ENCODE measurements at places on chromosomes 6 and 20. TPM values are rescaled to one million over a fixed set of nuclear protein-coding genes. Genes with fewer than 3 reads are reported as not detected.

DNA sequence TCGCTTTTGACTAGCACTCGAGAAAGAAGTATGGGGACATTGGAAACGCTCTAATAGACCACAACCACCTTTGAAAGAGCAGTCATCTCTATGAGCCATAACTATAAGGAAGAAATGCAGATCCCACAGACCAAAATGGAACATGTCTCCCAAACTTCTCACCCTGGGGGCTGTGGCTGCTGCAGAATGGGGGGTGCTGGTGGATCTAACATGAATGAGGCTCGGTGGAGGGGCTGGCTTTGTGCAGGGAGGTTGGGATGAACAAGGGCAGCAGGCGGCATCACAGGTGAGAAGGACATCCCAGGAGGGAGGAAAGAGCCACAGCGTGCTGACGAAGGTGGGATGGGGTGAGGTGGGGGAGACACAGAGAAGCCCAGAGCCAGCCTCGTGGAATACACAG lies 10.5 kb upstream of the CCR6 start:
- no peak overlapping the region for H3K27ac ChIP-seq
- H3K27me3 ChIP-seq, result no peaks in the 10 kb centered on the region
- no peak overlapping the region for H3K4me3 ChIP-seq
- DNase-seq, result no peak
- no peaks in the 10 kb centered on the region for H3K36me3 ChIP-seq

DNA sequence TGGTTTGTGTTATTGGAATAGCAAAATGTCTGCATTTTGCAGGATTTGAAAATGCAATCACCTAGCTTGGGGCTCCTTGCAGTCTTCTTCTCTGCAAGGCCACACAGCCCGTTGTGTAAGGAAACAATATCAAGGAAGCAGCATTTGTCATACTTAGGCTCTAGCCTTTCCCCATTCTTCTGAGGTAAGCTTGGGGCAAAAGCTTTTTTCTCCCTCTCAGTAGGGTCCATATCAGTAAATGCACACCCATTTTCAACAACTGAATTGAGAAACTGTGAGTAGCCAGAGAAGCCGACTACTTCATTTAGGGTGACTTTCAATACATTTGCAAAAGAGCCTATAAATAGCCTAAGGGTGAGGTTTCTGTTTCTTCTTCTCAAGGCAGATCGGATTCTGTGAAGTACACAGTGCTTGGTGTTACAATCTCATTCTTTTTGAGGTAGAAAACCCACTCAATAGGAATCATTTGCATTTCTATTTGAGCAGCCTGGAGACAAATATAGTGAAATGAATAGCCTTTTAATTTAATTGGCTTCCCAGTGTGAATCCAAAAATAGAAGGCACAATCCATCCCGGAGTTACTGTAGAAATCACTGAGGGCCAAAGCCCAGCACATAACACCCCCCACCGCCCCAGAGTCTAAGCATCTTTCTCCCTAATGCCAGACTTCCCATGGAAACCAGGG lies 61.8 kb downstream of the BTBD3 start:
- peaks cover 3% of the 10 kb centered on the region for H3K4me1 ChIP-seq
- no peak for DNase-seq

Gene MOCS3
- total RNA-seq, result 6.3 TPM

Gene LPA
- total RNA-seq, result 0.19 TPM

GRCh38 chr6:134171517-134171916 lies 119.1 kb upstream of the SLC2A12 start:
- no peak for DNase-seq
- peaks cover 6% of the 10 kb centered on the region for H3K27me3 ChIP-seq
- H3K36me3 ChIP-seq, result peaks cover 33% of the 10 kb centered on the region
- H3K4me3 ChIP-seq, result no peak overlapping the region
- no peak overlapping the region for H3K27ac ChIP-seq
- peaks cover 4% of the 10 kb centered on the region for H3K4me1 ChIP-seq

Gene SLC25A27
- 9.5 TPM for total RNA-seq

DNA sequence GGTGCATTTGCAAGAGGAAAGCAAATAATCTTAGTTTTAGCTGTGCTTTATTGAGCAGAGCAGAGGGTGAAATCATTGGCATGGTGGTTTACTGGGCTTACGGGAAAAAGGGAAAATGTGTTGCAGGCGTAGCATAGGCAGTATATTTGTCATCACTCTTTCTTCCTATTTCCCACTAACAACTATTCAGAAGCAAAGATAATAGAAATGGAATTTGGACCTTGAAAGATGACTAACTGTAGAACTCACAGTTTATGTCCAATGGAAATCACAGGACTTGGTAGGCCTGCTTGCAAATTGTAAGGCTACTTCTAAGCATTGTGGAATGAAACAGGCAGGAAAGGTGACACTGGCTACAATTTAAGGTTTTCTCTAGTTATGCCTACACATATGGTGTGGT lies 611.9 kb upstream of the MAN1A1 start:
- no peaks in the 10 kb centered on the region for H3K27me3 ChIP-seq
- H3K27ac ChIP-seq, result no peak overlapping the region
- DNase-seq, result no peak
- H3K4me3 ChIP-seq, result no peak overlapping the region

Gene HLA-A
- total RNA-seq, result 226 TPM

DNA sequence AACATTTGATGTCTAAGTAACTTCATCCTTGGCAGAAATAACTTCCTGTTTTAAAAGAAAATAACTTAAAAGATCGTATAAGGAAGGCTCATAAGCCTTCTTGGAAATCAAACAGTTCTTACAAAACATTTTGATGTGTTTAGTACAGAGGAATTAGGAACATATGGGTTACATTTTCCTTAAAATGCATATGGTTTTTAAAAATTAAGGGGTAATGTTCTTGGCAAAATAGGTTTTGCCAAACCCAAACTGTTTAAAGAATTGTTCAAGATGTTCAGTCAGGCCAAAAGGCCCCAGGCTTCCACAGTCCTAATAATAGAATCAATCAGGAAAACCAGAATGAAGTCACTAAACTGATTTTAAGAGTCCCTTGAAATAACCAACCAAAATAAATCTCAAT lies 142.7 kb upstream of the SLC35B3 start:
- no peak overlapping the region for H3K27ac ChIP-seq
- H3K4me1 ChIP-seq, result no peaks in the 10 kb centered on the region
- DNase-seq, result no peak
- H3K27me3 ChIP-seq, result no peaks in the 10 kb centered on the region

GRCh38 chr20:12722091-12722490 lies 286.7 kb upstream of the SPTLC3 start:
- H3K4me3 ChIP-seq, result no peak overlapping the region
- DNase-seq, result no peak
- no peak overlapping the region for H3K27ac ChIP-seq
- no peaks in the 10 kb centered on the region for H3K4me1 ChIP-seq
- H3K36me3 ChIP-seq, result no peaks in the 10 kb centered on the region

GRCh38 chr20:4041748-4042411 lies 26.5 kb upstream of the RNF24 start:
- H3K36me3 ChIP-seq, result no peaks in the 10 kb centered on the region
- H3K27ac ChIP-seq, result no peak overlapping the region
- H3K4me3 ChIP-seq, result no peak overlapping the region
- no peaks in the 10 kb centered on the region for H3K27me3 ChIP-seq
- DNase-seq, result no peak
- H3K4me1 ChIP-seq, result peaks cover 16% of the 10 kb centered on the region

DNA sequence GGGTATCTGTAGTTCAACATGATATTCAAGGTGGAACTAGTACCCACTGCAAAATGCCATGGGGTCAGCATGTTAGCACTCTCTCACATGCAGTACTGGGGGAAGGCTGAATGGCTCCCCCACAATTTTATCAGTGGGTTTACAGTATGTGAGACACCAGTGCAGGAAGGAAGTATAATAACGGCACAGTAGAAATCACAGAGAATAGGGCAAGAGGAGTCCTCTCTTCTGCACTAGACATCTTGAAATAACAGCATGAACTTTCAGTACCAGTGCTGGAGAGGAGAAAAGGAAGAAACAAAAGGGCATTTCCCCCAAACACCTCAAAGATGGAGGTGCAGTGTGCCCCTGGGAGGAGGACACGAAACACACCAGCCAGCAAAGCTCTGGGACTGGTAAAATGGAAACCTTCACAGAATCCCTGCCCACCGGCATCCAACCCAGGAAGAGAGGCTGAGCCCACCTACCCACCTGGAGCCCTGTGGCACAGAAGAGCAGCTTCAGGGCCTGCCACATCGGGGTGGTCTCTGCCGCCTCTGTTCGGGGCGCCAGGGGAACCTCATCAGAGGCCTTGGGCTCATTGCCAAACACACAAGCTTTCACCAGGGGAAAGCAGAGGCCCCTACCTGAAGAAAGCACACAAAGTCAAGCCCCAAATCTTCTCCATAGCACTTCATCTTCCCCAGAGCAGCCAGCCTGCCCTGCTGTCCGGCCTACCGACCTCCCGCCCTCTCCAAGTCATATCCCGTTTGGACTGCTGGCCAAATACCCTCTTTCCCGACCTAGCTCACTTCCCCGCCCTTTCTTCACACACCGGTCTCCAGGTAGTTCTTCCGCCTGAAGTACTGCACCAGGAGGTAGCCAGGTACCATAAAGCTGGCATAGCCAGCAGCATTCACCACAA lies 1.2 kb downstream of the SLC35B2 start:
- DNase-seq, result no peak
- H3K36me3 ChIP-seq, result peaks cover 50% of the 10 kb centered on the region
- H3K27ac ChIP-seq, result peak overlapping the region; percentile 88
- no peaks in the 10 kb centered on the region for H3K27me3 ChIP-seq
- peaks cover 5% of the 10 kb centered on the region for H3K4me1 ChIP-seq

DNA sequence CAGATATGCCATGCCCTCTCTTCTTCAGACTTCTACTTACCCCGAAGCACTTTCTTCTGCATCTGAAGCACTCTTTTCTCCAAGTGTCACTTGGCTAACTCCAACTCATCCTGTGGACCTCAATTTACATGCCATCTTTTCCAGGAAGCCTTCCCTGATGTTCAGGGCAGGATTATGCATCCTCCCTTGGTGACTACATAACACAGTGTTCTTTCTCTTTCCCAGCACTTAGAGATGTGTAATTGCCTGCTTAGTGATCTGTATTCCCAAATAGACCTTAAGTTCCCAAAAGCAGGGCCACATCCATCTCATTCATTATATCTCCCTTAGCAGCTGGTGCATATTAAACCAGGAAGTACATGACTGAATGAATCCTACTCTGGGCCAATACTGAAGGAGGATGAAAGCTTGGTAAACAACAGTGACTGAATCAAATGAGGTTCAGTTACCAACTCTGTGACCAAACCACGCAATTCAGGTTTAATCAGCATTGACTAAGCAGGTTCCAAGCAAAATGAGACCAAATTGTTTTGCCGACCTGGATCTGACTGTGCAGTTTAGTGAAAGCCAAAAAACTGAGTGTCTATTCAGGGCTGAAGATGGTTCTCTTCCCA lies 121.4 kb upstream of the TCF21 start:
- H3K4me1 ChIP-seq, result peaks cover 3% of the 10 kb centered on the region
- DNase-seq, result no peak
- no peaks in the 10 kb centered on the region for H3K36me3 ChIP-seq
- no peak overlapping the region for H3K27ac ChIP-seq
- no peaks in the 10 kb centered on the region for H3K27me3 ChIP-seq

Gene ZNF311
- total RNA-seq, result 4.2 TPM

- no peaks in the 10 kb centered on the region for H3K36me3 ChIP-seq
- no peak overlapping the region for H3K27ac ChIP-seq
- no peak overlapping the region for H3K4me3 ChIP-seq
- peaks cover under 1% of the 10 kb centered on the region for H3K4me1 ChIP-seq
Observed at GRCh38 chr6:105691971-105692370, 289.1 kb upstream of the PREP start.

- no peak for DNase-seq
- no peaks in the 10 kb centered on the region for H3K36me3 ChIP-seq
- no peaks in the 10 kb centered on the region for H3K27me3 ChIP-seq
- no peak overlapping the region for H3K27ac ChIP-seq
- H3K4me3 ChIP-seq, result no peak overlapping the region
- peaks cover 26% of the 10 kb centered on the region for H3K4me1 ChIP-seq
Observed at GRCh38 chr6:41943456-41943855, 1.8 kb upstream of the CCND3 start.
